ENCODE measurements at places on chromosomes 3 and 15.

GRCh38 chr3:84943379-84943778 lies 15.4 kb upstream of the CADM2 start:
- no peak for DNase-seq

GRCh38 chr3:194964809-194965208 lies 279.1 kb downstream of the FAM43A start:
- DNase-seq: no peak

DNA sequence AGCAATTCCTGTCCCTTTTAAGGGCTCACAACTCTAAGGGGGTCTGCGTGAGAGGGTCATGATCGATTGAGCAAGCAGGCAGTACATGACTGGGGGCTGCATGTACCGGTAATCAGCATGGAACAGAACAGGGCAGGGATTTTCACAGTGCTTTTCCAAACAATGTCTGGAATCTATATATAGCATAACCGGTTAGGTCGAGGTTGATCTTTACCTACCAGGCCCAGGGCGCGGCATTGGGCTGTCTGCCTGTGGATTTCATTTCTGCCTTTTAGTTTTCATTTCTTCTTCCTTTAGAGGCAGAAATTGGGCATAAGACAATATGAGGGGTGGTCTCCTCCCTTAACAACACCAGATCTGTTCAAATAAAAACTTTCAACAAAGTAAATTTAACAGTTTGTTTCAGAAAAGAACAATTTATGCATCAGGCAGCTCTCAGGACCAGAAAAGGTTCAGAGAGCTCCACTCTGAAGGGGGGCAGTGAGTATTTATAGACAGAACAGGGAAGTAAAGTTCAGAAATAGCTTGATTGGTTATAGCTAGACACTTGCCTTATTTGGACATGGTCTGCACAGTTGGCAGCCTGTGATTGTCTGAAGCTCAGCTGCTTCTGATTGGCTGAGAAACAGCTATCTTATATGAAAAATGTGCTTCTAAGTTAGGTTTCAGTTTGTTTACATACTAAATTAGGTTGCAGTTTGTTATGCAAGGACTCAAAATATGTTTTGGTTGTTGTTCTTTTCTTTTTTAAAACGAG lies 17.2 kb upstream of the B4GALT4 start:
- no peak for DNase-seq

DNA sequence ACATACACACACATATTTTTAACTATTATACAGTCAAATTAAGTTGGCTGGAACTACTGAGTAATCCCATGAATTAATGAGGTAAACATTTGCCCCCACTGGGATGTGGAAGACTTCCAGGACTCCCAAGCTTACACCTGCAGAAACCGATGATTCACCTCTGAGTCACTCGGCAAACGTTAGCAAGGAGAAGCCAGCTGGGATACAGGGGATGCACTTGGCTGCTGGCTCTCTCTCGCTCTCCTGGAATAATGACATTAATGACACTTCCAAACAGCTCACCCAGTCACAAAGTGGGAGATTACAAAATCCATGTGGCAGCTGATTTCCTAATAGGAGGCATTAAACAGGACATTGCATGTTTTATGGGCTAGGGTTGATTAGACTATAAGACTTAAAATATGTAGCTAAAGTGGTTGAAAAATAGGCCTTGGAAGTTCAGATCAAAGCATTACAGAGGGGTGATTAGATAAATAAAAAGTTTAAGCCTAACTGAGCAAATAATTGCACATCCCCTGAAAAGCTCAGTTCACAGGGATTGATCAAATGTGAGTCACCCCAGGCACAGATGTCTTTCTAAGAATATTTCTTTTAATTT lies 500.9 kb downstream of the SOX2 start:
- peak; percentile 13 for DNase-seq

GRCh38 chr3:185929192-185930151 lies 8.3 kb downstream of the TRA2B start:
- DNase-seq: no peak

DNA sequence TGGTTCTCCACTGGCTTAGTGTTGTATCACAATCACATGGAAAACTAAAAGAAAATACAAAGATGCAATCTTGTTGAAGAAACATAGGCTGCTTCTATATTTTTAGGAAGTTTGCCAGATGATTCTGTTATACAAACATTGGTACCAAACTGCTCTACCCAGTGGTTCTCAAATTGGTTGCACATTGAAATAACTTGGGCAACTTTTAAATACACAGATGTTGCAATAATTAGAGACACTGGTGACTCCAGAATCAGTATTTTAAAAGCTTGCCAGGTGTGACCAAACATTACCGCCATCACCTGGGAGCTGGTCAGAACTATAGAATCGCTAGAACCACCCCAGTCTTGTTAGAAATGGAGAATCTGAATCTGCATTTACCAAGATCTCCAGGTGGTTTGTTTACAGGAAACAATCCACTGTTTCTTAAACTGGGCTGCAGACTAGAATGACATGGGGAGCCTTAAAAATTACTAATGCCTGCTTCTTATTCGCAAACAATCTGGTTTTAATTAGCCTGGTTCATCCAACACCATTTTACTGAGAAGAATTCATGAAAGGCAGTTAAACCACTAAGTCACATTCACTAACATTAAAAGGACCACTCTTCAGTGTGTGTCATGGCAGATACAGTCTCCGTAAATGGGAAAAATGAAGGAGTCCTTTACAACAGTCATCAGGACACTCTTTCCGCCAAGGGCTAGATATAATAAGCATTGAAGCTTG lies 76.5 kb downstream of the ACAP2 start:
- DNase-seq: no peak

GRCh38 chr3:97360804-97361203 lies 403.8 kb upstream of the ARL6 start:
- DNase-seq: no peak

DNA sequence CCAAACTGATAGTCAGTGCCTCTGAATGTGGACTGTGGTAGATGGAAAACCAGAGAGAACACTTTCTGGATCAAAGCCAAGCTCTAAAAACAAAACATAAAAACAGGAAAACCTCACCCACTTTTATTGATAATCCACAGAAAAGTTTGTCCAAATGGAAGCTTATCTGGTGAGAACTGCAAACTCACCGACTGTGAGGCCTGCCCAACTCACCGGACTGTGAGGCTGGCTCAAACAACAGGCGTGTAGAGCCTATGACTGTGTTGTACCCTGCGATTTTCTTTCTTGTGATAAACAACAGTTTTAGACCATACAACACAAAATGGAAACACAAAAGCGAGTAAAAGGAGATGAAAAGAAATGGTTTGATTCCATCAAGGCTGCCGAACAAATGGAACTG lies 7.2 kb downstream of the PRR23C start:
- DNase-seq: no peak

DNA sequence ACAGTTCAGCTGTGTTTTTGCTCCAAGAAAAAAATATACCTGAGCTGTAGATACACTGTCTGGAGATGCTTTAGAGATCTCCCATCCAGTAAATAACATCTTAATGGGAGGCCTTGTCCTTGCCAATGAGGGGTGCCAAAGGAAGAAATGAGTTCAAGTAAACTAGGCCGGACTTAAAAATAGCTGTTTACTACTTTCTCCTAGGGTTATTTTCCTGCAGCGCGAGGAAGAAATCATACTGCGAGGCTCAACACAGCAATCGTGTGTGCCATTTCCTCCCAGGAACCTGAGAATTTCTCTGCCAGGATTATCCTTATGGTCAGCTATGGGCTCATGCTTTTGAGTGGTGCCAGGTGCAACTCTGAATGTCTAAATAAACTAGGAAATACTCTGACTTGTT lies 71.9 kb downstream of the CMTM8 start:
- no peak for DNase-seq

GRCh38 chr15:77631745-77632533 lies 773 bp downstream of the LINGO1 start:
- no peak for DNase-seq

- DNase-seq: peak; percentile 24
These were observed 290.4 kb upstream of the CTDSPL start for GRCh38 chr3:37571269-37571668.

- DNase-seq: no peak
These were observed 42.9 kb upstream of the TSC22D2 start for GRCh38 chr3:150365132-150365604.

DNA sequence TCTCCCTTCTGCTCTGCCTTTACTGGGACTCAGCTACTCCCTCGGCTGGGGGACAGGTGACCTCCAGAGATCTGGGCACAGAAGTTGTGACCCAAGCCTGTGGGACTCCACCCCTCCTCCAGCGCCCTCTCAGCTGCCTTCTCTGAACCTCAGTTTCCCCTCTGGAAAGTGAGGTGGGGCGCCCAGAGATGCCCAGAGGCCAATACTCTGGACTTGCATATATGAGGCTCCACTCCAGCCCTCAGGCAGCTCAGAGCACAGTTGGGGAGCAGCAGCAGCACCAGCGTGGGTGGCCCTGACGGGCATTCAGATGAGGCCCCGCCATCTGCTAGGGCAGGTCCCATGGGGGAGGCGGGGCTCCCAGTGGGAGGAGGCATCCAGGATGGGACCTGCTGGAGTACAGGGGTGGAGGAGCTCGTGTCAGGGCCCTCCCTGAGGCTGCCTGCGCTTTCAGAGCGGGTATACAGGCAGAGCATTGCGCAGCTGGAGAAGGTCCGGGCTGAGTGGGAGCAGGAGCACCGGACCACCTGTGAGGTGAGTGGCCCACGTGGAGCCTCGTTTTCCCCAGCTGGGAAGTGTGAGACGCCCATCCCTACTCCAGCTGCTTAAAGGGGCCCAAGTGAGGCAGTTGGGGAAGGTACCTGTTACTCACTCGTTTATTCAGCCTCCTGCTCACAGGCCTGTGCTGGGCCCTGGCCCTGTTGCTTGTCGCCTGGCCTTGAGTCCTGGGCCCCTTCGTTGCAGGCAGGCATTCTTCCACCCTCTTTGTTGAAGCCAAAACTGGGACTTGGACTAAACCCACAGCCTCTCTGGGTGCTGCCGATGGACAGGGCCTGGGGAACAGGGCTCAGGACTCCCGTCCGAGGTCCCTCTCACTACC lies 35.4 kb downstream of the PSTPIP1 start:
- no peak for DNase-seq

DNA sequence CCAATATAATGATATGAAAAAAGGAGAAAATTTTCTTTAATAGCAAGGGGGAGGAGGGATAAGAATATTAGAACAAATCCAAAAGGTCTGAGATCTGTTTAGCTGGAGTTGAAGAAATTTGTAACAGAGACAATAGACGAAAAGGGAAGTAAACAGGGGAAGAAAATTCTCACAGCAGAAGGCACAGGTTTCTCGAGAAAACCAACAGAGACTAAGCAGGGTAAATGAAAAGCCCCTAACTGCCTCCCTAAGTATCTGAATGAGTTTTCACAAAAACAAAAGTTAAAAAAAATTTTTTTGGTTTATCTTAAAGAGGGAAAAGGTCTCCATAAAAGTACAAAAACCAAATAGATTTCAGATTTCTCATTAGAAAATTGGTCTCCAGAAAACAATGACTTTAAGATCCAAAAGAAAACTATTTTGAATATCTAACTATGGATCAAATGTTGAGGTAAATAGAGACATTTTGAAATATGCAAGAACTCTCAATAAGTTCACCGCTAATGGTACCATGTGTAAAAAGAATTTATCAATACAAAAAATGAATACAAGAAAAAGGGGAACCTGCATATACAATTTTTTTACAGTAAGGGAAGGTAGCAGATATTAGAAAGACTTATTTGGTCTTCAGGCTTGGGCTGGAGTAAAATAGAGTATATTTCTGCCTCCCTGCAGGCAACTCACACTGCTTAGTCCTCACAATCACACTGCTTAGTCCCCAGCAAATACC lies 23.9 kb upstream of the NEK10 start:
- DNase-seq: no peak

DNA sequence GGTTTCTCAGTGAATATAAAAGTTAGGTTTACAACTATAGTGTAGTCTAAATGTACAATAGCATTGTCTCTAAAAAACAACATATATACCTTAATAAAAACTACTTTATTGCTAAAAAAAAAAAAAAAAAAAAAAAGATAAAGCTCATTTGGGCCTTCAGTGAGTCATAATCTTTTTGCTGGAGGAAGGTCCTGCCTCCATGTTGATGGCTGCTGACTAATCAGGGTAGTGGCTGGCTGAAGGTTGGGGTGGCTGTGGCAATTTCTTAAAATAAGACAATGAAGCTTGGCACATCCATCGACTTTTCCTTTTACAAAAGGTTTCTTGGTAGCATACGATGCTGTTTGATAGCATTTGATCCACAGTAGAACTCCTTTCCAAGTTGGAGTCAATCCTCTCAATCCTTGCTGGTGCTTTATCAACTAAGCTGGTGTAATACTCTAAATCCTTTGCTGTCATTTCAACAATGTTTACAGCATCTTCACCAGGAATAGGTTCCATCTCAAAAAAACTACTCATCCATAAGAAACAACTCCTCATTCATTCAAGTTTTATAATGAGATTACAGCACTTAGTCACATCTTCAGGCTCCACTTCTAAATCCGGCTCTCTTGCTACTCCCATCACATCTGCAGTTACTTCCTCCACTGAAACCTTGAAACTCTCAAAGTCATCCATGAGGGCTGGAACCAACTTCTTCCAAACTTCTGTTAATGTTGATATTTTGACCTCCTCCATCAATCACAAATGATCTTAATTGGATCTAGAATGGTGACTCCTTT lies 13.3 kb downstream of the ZNF280D start:
- DNase-seq: no peak

- no peak for DNase-seq
These were observed 7.6 kb downstream of the MFGE8 start for GRCh38 chr15:88905576-88905975.

- no peak for DNase-seq
These were observed 527.7 kb upstream of the TGFBR2 start for GRCh38 chr3:30078736-30079135.

DNA sequence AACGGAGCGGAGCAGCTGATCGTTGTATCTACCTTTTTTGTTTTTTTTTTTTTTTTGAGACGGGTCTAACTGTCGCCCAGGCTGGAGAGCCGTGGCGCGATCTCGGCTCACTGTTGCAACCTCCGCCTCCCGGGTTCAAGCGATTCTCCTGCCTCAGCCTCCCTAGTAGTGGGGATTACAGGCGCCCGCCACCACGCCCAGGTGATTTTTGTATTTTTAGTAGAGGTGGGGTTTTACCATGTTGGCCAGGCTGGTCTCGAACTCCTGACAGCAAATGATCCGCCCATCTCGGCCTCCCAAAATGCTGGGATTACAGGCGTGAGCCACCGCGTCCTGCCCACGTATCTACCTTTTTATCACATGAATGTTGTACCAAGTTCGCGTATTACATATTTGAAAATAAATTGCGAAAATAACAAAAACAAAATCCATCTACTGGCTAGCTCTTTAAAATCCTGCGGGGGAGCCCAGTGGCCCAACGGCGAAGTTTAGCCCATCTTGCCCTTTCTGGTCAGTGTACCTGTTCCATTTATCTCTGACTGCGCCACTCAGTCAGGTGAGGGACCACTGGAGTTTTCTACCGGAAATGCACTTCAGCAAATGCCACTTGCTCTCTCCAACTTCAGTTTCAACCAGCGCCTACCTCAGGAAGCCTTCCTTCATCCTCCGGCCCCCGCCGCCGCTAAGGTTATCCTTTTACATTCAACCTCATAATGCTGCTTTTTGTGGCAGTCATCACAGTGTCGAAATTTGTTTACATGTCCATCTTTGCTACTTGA lies 1.2 kb upstream of the EIF3J start:
- DNase-seq: no peak
